ENCODE measurements at places on chromosomes 3 and 15. TPM values are rescaled to one million over a fixed set of nuclear protein-coding genes. Genes with fewer than 3 reads are reported as not detected.

TTLL13 gene
- 1.0 TPM for total RNA-seq

GRCh38 chr3:188559072-188559429 lies 405.1 kb downstream of the LPP start:
- no peak for DNase-seq
- peaks cover 7% of the 10 kb centered on the region for H3K4me1 ChIP-seq
- no peak overlapping the region for H3K4me3 ChIP-seq
- no peak overlapping the region for H3K27ac ChIP-seq

HTR3E gene
- total RNA-seq, result not detected

GRCh38 chr3:64213962-64214379 lies 11.3 kb downstream of the PRICKLE2 start:
- no peaks in the 10 kb centered on the region for H3K36me3 ChIP-seq
- H3K27me3 ChIP-seq, result no peaks in the 10 kb centered on the region
- H3K4me1 ChIP-seq, result no peaks in the 10 kb centered on the region
- DNase-seq, result no peak

- no peak for DNase-seq
- no peaks in the 10 kb centered on the region for H3K27me3 ChIP-seq
These were observed 281.9 kb upstream of the DPH6 start for GRCh38 chr15:35827911-35828310.

- no peak overlapping the region for H3K4me3 ChIP-seq
- DNase-seq, result no peak
- H3K27ac ChIP-seq, result no peak overlapping the region
- no peaks in the 10 kb centered on the region for H3K36me3 ChIP-seq
- no peaks in the 10 kb centered on the region for H3K4me1 ChIP-seq
These were observed 38.8 kb upstream of the LINGO1 start for GRCh38 chr15:77671362-77672056.

- H3K36me3 ChIP-seq, result no peaks in the 10 kb centered on the region
- no peaks in the 10 kb centered on the region for H3K4me1 ChIP-seq
- DNase-seq, result no peak
- H3K27ac ChIP-seq, result no peak overlapping the region
These were observed 114.3 kb upstream of the UBE2E1 start for GRCh38 chr3:23691357-23691895.

DNA sequence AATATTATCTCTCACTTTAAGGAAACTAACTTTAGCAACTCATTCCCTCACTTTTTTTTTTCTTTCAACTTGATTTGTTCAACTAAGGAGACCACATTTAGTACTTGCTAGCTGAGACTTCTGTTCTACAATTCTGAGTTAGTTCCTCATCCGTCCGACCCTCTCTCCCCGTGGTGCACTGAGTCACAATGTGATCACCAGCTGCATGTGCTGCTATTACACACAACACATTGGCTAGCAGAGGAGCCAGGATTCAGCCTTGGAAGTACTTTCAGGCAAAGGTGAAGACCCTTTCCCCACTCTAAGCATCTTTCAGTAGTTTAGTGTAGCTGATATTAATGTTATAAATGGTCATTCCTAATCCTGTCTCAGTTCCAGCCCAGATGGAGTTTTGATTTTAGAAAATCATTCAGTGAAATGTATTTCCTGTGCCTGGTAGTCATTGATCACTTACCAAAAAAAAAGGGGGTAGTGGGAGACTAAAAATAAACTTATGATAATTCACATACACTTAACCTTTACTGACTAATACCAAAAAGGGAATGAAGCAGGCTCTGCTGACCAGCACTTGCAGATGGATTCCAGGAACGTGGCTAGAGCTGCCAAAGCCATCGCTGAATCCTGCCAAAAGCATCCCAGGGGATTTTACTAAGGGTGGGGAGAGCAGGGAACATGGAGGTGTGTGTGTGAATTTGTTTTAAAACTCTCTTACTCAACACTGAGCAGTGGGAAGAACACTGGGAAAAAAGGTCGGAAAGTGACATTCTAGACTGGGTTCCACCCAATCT lies 424.8 kb downstream of the LPP start:
- H3K36me3 ChIP-seq, result no peaks in the 10 kb centered on the region
- no peaks in the 10 kb centered on the region for H3K4me1 ChIP-seq
- H3K27ac ChIP-seq, result no peak overlapping the region
- no peak for DNase-seq
- no peaks in the 10 kb centered on the region for H3K27me3 ChIP-seq

- H3K27ac ChIP-seq, result no peak overlapping the region
- no peak overlapping the region for H3K4me3 ChIP-seq
- peaks cover 5% of the 10 kb centered on the region for H3K4me1 ChIP-seq
- no peaks in the 10 kb centered on the region for H3K27me3 ChIP-seq
- no peaks in the 10 kb centered on the region for H3K36me3 ChIP-seq
- DNase-seq, result no peak
These were observed 224.3 kb upstream of the ATP10A start for GRCh38 chr15:26087395-26087794.

- H3K36me3 ChIP-seq, result no peaks in the 10 kb centered on the region
- no peaks in the 10 kb centered on the region for H3K27me3 ChIP-seq
- no peak overlapping the region for H3K4me3 ChIP-seq
- no peak for DNase-seq
These were observed 45.4 kb downstream of the EPHB1 start for GRCh38 chr3:134840459-134840858.

RASL12 gene
- total RNA-seq, result 0.09 TPM

DNA sequence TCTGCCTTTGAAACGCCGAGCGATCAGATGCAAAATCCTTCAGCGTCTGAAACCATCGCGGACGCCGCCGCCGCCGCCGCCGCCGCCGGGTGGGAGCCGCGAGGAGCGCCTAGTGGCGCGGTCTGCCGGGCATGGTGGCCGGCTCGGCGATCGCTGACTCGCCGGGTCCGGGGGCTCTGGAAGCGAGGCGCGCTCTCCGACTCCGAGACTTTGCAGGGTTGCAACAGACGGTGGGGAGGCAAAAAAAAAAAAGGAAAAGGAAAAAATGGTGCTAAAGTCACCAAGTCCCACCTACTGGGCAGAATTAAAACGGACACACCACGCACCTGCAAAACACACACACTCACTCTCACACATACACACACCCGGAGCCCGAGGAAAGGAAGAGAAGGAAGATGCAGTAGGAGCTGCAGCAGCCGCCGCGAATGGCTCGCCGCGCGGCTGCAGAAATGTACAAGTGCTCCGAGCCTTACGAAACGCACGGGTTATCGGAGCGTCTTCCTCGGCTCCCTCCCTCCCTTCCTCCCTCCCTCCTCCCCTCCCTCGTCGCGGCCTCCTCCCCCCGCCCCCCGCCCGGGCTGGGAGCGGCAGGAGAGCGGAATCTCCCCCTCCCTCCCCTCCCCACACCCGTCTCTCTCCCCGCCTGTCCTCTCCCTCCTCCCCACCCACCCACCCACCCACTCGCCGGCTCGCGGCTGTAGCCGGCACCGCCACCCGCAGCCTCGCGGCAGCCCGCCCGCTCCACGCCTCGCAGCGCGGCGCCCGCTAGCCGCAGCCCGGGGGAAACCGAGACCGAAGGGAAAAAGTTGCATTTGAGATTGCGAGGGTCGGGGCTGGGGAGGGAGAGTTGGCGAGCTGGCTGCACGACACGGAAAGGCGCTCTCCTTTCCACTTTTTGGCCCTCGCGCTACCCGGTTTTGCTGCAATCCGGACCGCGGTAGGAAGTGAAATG lies at the start of gene NTRK3:
Gene NTRK3, minus strand, starts transcription at position 461 of the 952 bp plus-strand sequence. CDS start 586 bp downstream, outside the sequence.
- peak within 1 kb of the TSS; percentile 77 for H3K4me3 ChIP-seq
- peaks cover 5% of the 10 kb centered on the region for H3K27me3 ChIP-seq
- H3K27ac ChIP-seq, result no peak within 1 kb of the TSS
- no peak for DNase-seq

AGBL1 gene
- total RNA-seq, result not detected

STARD9 gene
- 10.6 TPM for total RNA-seq

GRCh38 chr3:134690226-134690625 lies 39.4 kb upstream of the KY start:
- no peak overlapping the region for H3K27ac ChIP-seq
- no peaks in the 10 kb centered on the region for H3K27me3 ChIP-seq
- H3K36me3 ChIP-seq, result no peaks in the 10 kb centered on the region

DNA sequence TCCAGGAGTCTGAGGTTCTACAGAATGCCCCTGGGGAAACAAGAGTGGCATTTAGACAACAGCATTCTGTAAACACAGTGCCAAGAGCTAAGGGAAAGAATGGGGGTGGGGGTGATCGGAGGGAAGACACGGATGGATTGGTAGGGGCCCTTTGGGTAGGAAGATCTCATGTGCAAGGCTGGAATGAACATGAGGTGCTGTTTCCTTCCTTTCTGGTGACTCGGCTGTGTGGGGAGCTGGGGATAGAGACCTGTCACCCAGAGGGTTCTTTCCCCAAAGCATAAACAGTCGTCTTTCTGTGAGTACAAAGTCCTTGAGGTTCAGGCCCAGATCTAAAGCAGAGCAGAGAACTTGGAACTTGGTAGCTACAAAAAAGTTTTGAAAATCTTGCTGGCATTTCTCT lies 11.7 kb downstream of the TPM1 start:
- H3K4me3 ChIP-seq, result no peak overlapping the region
- no peak overlapping the region for H3K27ac ChIP-seq
- H3K4me1 ChIP-seq, result peaks cover under 1% of the 10 kb centered on the region
- peaks cover 7% of the 10 kb centered on the region for H3K36me3 ChIP-seq
- H3K27me3 ChIP-seq, result no peaks in the 10 kb centered on the region

ARNT2 gene
- not detected for total RNA-seq

GRCh38 chr3:141212555-141212954 lies 19.1 kb upstream of the PXYLP1 start:
- no peak overlapping the region for H3K27ac ChIP-seq
- no peaks in the 10 kb centered on the region for H3K36me3 ChIP-seq
- no peak for DNase-seq
- no peaks in the 10 kb centered on the region for H3K4me1 ChIP-seq

GRCh38 chr3:172717493-172718088 lies 6.7 kb upstream of the NCEH1 start:
- no peak overlapping the region for H3K4me3 ChIP-seq
- H3K4me1 ChIP-seq, result no peaks in the 10 kb centered on the region
- no peak overlapping the region for H3K27ac ChIP-seq

DNA sequence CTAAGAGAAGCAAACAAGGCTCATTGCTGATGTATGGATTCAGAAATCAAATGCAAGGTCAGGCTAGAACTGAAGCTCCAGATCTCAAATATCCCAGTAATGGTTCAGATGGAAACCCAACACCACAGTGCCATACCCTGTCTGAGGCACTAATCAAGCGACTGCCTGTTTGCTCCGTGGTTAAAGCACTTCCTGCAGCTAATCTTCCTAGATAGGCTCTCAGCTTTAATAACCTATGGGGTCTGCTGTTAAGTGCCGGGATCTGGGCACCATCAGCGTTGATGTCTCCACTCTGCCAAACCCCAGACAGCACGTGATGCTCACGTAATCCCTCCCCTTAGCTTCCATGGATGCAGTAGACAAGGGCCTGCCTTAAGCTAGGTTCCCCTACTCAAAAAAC lies 262.6 kb downstream of the MECOM start:
- H3K4me1 ChIP-seq, result no peaks in the 10 kb centered on the region
- H3K36me3 ChIP-seq, result no peaks in the 10 kb centered on the region
- DNase-seq, result no peak
- H3K27ac ChIP-seq, result no peak overlapping the region

GRCh38 chr15:78766041-78766440 lies 45.2 kb downstream of the ADAMTS7 start:
- peaks cover 4% of the 10 kb centered on the region for H3K27me3 ChIP-seq
- no peak overlapping the region for H3K4me3 ChIP-seq
- DNase-seq, result no peak
- peaks cover 17% of the 10 kb centered on the region for H3K4me1 ChIP-seq
- H3K27ac ChIP-seq, result no peak overlapping the region

- no peaks in the 10 kb centered on the region for H3K27me3 ChIP-seq
- H3K4me3 ChIP-seq, result no peak overlapping the region
- DNase-seq, result no peak
- no peak overlapping the region for H3K27ac ChIP-seq
These were observed 44.5 kb downstream of the NEK10 start for GRCh38 chr3:27324686-27325085.

LSMEM2 gene
- total RNA-seq, result not detected

OR5K3 gene
- total RNA-seq, result not detected

GRCh38 chr3:85652360-85652759 lies 693.6 kb downstream of the CADM2 start:
- no peak for DNase-seq
- H3K4me3 ChIP-seq, result no peak overlapping the region
- no peak overlapping the region for H3K27ac ChIP-seq
- H3K36me3 ChIP-seq, result no peaks in the 10 kb centered on the region
- H3K27me3 ChIP-seq, result no peaks in the 10 kb centered on the region

TP63 gene
- total RNA-seq, result 0.35 TPM

DNA sequence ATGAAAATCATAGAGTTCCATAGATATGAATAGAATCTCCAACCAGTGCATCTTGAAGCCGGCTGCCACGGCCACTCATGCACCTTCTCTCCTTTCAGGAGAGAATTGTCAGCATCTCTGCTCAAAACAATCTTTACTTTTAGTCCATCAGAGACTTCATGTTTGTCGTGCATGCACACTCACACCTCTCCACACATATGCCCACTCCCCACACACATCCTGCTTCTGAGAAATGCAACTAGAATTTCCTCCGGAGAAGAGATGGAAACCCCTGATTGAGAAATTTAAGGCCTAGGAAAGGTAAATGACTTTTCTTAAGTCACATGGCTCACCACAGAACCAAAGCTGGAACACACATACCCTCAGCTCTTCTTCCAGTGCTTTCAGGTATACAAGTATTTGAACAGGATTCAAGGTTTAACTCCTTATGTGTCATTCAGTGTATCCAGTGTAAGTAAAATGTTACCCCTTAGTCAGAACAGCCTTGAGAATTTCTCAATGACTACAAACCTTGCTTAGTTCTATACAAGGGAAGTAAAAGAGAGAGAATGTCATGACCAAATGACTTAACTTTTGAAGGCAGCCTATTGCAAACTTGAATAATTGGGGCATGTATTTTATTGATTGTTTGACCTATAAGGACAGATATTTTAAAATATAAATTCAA lies 69.1 kb upstream of the TSEN2 start:
- H3K4me1 ChIP-seq, result no peaks in the 10 kb centered on the region
- no peak for DNase-seq
- no peak overlapping the region for H3K4me3 ChIP-seq
- H3K27me3 ChIP-seq, result no peaks in the 10 kb centered on the region
- H3K27ac ChIP-seq, result no peak overlapping the region
- H3K36me3 ChIP-seq, result no peaks in the 10 kb centered on the region

C3orf20 gene
- 0.37 TPM for total RNA-seq

GRCh38 chr3:36701249-36701572 lies 63.1 kb downstream of the DCLK3 start:
- DNase-seq, result no peak
- H3K27me3 ChIP-seq, result no peaks in the 10 kb centered on the region
- no peaks in the 10 kb centered on the region for H3K4me1 ChIP-seq
- H3K36me3 ChIP-seq, result no peaks in the 10 kb centered on the region
- no peak overlapping the region for H3K27ac ChIP-seq

DNA sequence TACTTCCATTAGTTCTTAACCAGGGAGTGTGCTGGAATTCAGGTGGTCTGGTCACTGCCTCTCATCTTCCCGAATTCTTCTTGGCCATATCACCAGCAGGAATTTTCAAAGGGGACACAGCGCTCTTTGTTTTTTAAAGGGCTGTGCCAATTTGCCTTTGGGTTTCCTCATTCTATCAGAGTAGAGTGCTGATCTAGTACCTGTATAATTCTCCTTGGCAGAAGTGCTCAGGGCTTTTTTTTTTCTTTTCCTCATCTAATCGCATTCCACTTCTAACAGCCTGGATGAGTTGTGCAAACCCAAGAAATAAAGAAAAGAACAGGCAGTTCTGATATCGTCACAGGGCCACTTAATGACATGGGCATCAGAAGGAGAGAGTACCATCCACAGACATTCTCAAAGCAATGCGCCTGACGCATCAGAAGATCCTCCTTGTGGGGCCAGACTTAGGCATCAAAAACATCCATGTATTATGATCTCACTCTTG lies 121.0 kb downstream of the ASB7 start:
- H3K27me3 ChIP-seq, result no peaks in the 10 kb centered on the region
- no peak for DNase-seq
- H3K4me1 ChIP-seq, result no peaks in the 10 kb centered on the region

ARPP21 gene
- not detected for total RNA-seq
